Stimulated activated memory B cell treated with anti-CD40 and anti-IgM and Interleukin-4, amounts not matched to agents 10 μg/mL and 1 μg/mL and 100 μg/mL, for 72 hours (primary cell): ENCODE measurements at places on chromosomes 7 and 10.

- ATAC-seq, result no peak
Measured at GRCh38 chr7:158265743-158266080, 321.9 kb downstream of the PTPRN2 start.

GRCh38 chr7:145729691-145730090 lies 386.9 kb upstream of the CNTNAP2 start:
- no peak for ATAC-seq

- ATAC-seq, result no peak
Measured at GRCh38 chr7:140159497-140159896, 17.3 kb downstream of the KDM7A start.

GRCh38 chr10:132504501-132505272 lies 32.9 kb upstream of the INPP5A start:
- no peak for ATAC-seq

- ATAC-seq, result peak; percentile 20
Measured at GRCh38 chr10:125631806-125632205, 51.2 kb downstream of the TEX36 start.

GRCh38 chr10:5945561-5946418 lies 31.6 kb downstream of the IL15RA start:
- ATAC-seq, result no peak

DNA sequence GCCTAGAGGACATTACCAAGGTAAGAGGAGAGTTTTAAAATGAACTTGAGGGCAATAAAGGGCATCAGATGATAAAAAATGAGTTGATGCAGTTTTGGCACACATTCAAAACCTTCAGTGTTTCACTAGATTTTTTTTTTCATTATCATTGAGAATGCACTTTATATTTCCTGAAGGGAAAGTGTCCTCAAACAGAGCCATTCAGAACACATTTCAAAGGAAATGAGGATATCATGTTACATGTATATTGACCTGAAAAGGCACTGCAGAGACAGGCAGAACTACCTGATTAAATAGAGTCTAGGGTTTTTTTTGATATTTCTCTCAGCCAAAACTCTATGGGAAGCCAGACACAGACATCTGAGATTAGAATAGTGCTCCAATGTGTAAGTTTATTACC lies 454.0 kb downstream of the NEBL start:
- ATAC-seq, result no peak
